ENCODE measurements at places on chromosomes 16 and 17.
A peak's percentile ranks its signal among the peaks of the same experiment; 100 is the strongest.

- no peak for DNase-seq
These were observed 1.4 kb downstream of the OSBPL7 start for GRCh38 chr17:47820033-47820789.

DNA sequence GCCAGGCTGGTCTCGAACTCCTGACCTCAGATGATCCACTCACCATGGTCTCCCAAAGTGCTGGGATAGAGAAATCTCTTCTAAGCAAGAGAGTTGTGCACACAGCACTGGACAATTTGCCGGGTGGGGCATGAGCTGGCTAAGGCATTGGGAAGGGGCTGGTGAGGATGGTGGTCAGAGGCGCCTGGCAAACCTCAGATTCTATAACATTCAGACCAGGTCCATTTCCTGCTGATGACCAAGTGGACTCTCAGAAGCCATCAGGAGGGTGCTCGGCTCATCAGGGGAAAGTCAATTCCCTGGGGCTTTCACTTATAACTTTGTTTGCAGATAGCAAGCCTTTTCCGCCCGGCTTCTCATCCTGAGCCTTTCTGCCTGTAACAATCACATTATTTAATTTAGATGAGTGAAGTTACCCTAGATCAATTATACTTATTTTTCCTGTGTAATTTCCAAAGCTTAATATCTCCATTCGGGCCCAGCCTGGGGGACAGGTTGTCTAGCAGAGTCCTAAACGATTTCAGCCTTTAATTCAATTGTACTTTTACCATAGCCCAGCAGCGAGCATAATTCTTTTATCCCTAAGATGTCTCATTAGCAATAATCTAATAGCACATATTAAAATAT is 15.0 kb upstream of the SLC6A2 start:
- no peak for DNase-seq

GRCh38 chr16:68640972-68641371 is 4.1 kb upstream of the CDH3 start:
- DNase-seq: peak; percentile 45

- DNase-seq: peak; percentile 87
These were observed 36.4 kb upstream of the TMEM97 start for GRCh38 chr17:28282596-28282995.

DNA sequence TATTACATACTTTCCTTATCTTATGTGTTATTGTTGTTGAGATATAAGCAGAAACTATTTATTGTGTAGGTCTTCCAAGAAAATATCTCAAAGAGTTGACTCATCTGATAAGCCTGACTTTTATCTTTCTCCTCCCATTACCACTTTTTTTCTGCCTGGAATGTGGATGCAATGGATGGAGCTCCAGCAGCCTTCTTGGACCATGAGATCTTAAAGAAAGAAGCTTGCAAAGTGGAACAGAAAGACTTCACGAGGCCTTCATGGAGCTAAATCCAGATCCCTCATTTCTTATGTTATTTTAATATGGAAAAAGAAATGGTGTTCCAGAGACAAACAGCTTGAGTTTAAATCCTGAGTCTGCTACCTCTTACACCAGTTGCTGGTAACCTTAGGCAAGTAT is 237.6 kb upstream of the FOXF1 start:
- no peak for DNase-seq

DNA sequence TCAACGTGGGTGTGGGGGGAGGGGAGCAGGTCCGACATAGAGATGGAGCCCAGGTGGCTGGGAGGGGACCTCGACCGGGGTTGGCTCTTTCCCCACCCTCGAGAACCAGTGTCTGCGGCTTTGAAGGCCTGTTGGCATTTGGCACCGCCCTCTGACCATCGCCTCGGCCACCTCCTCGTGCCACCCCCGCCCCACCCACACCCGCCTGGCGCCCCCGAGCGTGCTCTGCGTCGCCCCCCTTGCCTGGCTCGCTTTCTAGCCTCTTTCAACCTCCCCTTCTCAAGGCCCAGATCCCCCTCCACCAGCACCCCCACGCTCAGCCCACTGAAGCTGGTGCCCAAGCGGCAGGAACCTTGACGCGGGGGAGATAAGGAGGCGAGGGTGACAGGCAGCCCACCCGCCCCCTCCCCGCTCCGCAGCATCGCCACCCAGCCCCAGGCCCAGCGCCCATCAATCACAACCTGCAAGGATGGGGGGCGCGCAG is 619 bp downstream of the CACNB1 start:
- DNase-seq: no peak

DNA sequence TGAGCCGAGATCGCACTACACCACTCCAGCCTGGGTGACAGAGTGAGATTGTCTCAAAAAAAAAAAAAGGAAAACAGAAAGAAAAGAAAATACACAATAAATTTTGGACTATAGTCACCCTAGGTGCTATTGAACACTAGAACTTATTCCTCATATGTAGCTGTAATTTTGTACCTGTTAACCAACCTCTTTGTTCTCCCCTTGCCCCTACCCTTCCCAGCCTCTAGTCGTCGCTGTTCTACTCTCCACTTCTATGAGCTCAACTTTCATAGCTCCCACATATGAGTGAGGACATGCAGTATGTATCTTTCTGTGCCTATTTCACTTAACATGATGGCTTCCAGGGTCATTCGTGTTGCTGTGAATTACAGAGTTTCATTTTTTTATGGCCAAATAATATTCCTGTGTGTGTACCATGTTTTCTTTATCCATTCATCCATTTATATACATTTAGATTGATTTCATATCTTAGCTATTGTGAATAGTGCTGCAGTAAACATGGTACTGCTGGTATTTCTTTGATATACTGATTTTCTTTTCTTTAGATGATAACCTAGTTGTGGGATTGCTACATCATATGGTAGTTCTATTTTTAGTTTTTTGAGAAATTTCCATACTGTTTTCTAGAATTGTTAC is 28.3 kb downstream of the VPS35L start:
- DNase-seq: peak; percentile 50

DNA sequence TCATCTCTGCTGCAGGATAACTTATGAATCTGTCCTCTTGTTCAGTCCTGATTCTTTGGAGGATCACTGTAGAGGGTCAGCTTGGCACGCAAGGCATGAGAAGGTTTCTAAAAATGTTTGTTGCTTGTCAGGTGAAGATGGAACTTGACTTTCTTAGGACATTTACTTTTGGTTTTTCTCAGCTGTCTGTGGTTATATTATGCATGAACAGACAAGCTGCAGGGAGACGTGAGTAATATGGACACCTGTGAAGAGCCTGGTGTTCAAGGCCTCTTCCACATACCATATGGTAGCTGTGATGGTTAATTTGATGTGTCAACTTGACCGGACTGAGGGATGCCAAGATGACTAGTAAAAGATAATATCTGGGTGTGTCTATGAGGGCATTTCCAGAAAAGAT is 270.2 kb upstream of the CPHXL start:
- DNase-seq: no peak

GRCh38 chr17:78497115-78497540 is 80.1 kb downstream of the DNAH17 start:
- peak; percentile 72 for DNase-seq

- DNase-seq: no peak
These were observed 57.0 kb downstream of the PITPNC1 start for GRCh38 chr17:67434061-67434525.

GRCh38 chr16:57377080-57377841 is 5.0 kb downstream of the CX3CL1 start:
- DNase-seq: no peak

DNA sequence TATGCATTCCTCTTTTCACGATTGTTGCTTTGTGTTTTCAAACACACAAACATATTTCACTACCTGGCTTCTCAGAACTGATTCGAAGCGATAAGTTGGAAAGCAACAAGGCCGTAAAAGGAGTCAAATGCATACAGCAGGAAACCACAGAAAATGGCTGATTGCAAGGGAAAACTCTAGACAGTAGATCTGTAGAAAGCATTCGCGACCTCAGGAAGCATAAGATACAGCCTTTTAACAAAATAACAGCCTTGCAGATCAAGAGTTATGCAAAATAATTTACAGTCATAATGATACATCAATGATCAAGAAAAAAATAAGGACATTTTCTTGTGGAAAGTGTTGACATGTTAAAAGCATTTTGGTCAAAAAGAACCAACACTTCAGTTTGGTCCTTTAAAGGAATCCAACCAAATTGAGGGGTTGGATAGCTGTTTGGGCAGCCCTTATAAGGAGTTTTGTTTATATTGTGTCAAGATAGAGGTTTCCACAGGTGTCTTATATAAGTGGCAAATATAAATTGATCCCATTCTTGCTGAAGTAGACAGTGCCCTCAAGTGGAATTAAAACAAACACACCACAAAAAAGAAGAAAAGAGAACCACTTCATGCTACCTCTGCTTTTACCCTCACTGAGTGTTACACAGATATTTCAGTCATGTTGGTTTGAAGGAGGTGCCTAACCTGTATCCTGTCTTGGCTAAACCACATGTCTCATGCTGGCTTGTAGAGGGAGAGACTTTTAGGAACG is 5.5 kb downstream of the CYLD start:
- no peak for DNase-seq

Measured in fibroblast of upper back skin (primary cell).